MCF 10A (cell line): ENCODE measurements at places on chromosomes 3 and 15. TPM values are rescaled to one million over a fixed set of nuclear protein-coding genes. Genes with fewer than 3 reads are reported as not detected.

Gene GLDN
- not detected in 2 replicates for total RNA-seq

- DNase-seq, result no peak
- no peak overlapping the region for H3K27ac ChIP-seq
- H3K27me3 ChIP-seq, result no peaks in the 10 kb centered on the region
- H3K4me1 ChIP-seq, result peaks cover 21% of the 10 kb centered on the region
- H3K4me3 ChIP-seq, result no peak overlapping the region
- H3K36me3 ChIP-seq, result peaks cover 34% of the 10 kb centered on the region
Observed at GRCh38 chr3:197858133-197858532, 67.1 kb downstream of the LRCH3 start.

Gene LIPH
- 0.07 and 0.32 TPM in 2 replicates for total RNA-seq

GRCh38 chr15:28977377-28978010, 91.7 kb downstream of the APBA2 start:
- H3K27ac ChIP-seq, result no peak overlapping the region
- no peaks in the 10 kb centered on the region for H3K36me3 ChIP-seq
- peak; percentile 87 for DNase-seq

DNA sequence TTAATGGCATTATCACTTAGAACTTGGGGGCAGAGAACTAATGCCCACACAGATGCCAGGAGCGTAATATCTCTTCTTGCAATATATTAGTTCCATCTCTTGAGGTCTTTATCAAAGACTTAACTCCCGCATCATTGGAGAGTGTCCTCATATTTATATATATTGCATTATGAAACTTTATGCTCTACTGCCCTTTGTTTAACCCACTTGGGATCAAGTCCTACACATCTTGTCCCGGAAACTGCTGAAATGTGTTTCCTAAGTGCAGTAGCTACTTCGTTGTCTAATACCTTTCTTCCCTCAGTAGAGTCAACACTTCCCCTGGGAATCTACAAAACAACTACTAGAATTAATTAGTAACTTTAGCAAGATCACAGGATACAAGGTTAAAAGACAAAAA, 1029.2 kb downstream of the OTOL1 start:
- no peak for DNase-seq
- H3K4me3 ChIP-seq, result no peak overlapping the region
- H3K4me1 ChIP-seq, result no peaks in the 10 kb centered on the region
- no peaks in the 10 kb centered on the region for H3K27me3 ChIP-seq

Gene GUCA1C
- total RNA-seq, result not detected in 2 replicates
